ENCODE measurements at places on chromosomes 5 and 9. TPM values are rescaled to one million over a fixed set of nuclear protein-coding genes. Genes with fewer than 3 reads are reported as not detected.

Gene GLE1
- 46.9 TPM for total RNA-seq

Gene ARL10
- 16.7 TPM for total RNA-seq

Gene FAM81B
- total RNA-seq, result not detected

Gene GRAMD2B
- 10.1 TPM for total RNA-seq

Gene LVRN
- not detected for total RNA-seq

Gene NR2F1
- not detected for total RNA-seq

Gene ABLIM3
- not detected for total RNA-seq

Gene TRIM7
- total RNA-seq, result 1.9 TPM

Gene NR5A1
- not detected for total RNA-seq

Gene TMEM38B
- 18.3 TPM for total RNA-seq

Gene GARIN3
- 0.25 TPM for total RNA-seq

Gene MSX2
- not detected for total RNA-seq

Gene PCDHB15
- not detected for total RNA-seq

Gene TMEM267
- total RNA-seq, result 21.3 TPM

Gene POU5F2
- 0.34 TPM for total RNA-seq

Gene PTPRD
- 0.15 TPM for total RNA-seq

Gene TTC39B
- total RNA-seq, result 12.2 TPM

Gene GFRA3
- total RNA-seq, result 0.10 TPM

Gene GAS1
- total RNA-seq, result 0.34 TPM

Gene ADAMTSL2
- not detected for total RNA-seq

Gene CANX
- 632 TPM for total RNA-seq

Gene AIF1L
- total RNA-seq, result 0.11 TPM

Gene DPYSL3
- total RNA-seq, result 0.34 TPM

Gene SHOC1
- not detected for total RNA-seq

Gene KYAT1
- total RNA-seq, result 10.1 TPM

Gene TLX3
- not detected for total RNA-seq

Gene WNK2
- 0.55 TPM for total RNA-seq

Gene TAF11L10
- total RNA-seq, result not detected

Gene AFAP1L1
- total RNA-seq, result 0.08 TPM

Gene PRLR
- not detected for total RNA-seq

Gene BARHL1
- not detected for total RNA-seq

Gene CTNND2
- total RNA-seq, result not detected

Gene SPOCK1
- total RNA-seq, result not detected

Gene KCNV2
- not detected for total RNA-seq

Gene EGFLAM
- total RNA-seq, result not detected
